Spinal cord (tissue), 10 donors: ENCODE measurements at places on chromosomes 6 and 20. TPM values are rescaled to one million over a fixed set of nuclear protein-coding genes. Genes with fewer than 3 reads are reported as not detected.

DNA sequence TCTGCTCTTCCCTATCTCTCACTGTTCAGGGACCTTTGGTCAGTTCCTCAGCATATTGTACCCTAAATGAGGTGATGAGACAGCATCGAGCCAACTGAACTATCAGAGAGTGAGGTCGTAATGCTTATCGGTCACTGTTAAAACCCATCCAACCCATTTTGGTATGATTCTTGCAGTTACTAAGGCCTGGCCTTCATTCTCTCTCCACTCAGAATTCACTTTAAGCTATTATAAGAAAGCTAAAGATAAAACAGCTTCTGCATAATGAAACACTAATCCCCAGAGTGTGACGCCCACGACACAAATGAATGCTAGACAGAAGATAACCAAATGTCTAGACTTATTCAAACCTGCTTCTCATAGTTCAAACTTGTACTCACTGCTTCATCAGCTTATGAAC is 175.8 kb downstream of the GMPR start:
- no peak for DNase-seq

The XKR7 gene
- 3.7 TPM for total RNA-seq

The MATN4 gene
- total RNA-seq: 13.0 TPM

DNA sequence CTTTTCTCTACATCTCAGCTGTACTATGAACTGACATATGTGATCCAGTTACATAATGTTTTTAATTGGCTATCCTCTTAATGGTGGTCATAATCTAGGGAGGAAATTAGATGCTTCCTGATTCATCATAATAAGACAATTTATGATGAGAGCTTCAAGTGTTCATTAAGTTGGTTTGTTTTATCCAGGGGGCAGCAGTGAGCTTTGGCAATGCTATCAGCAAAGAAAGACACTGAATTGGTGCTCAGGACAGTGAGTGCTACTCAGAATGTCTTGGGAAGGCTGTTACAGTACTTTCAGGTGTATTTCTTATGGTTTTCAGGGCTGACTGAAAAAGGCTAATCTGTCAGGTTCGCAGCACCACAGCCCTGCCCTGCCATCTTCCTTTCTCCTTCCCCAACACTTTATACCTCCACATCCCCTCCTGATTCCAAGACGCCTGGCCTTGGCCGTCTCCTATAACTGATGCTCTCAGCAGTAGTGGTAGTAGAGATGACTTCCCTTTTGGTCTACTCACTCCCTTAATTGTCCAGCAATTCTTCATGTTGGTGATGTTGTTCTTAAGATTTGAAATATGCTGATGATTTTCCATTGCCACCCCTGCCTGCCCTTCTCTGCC is 67.0 kb upstream of the TNFAIP3 start:
- no peak for DNase-seq

DNA sequence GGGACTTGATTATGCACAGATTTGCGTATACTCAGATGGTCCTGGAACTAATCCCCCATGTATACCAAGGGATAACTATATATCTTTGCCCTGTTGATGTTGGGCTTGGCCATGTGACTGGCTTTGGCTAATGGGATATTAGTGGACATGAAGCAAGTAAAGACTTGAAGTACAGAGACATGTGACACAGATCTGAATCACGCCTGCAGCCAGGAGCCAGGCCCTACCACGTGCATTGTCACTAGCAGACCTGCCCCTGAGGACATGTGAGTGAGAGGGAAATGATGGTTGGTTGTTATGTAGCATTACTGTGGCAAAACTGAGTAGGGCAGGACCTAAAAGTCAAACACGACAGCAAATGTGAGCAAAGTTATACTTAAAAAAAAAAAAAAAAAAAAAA is 155.7 kb downstream of the AKAP7 start:
- DNase-seq: no peak

DNA sequence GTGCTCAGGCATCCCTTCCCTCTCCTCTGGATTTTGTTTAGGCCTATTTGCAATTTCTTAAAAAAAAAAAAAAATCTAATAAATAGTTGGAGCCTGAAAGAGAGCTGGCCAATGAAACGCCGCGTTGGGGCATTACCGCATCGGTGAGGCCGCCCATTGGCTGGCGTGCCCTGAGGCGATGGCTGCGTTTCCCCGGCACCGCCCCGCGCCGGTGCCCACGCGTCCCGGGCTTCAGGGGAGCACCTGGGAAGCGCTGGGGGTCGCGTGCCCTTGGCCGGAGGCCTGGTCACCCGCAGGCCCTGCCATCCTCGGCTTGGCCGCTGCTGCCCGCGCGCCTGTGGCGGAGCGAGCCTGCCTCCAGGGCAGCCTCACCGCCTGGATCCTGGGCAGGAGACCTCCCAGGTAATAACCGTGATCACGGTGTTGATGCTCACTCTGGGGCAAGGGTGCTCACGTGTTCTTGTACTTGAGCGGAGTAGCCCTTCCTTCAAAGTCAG is 155.4 kb downstream of the NRN1 start:
- peak; percentile 94 for DNase-seq

DNA sequence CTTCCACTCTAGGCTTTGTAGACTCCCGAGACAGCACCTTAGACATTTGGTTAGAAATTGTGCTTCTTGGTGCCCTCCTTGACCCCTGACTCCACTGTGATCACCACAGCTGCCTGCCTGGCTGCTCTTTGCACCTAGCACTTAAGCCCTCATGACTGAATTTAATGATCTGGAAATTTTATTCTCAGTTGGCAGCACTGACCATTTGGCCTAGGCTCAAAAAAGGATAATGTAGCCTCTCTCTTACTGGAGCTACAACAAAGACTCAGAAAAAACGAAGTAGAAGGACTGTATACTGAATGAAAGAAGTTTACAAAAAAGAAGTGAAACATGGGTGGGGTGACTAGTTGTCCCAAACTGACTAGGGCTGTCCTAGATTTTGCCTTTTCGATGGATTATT is 11.3 kb upstream of the ABRACL start:
- DNase-seq: peak; percentile 73

DNA sequence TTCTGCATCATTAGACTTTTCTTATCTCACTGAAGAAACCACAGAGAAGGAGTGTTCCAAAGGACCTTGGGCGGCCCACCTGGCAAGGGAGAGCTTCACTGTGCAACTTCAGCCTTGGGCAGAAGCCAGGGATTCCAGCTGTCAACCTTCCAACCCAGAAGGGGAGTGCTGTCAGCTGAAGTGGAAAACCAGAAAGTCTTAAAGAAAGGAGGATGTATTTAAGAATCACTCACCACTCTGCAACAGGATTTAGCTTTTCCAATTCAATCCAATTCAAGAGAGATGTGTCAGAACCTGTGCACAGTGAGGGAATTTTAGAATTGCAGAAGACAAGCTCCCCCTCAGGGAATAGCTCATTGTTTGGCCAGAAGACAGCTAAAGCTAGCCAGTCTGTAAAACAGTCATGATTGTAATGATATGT is 553.7 kb downstream of the CD83 start:
- DNase-seq: no peak
